Fibroblast of upper back skin (primary cell): ENCODE measurements at places on chromosomes 12 and 14.

DNA sequence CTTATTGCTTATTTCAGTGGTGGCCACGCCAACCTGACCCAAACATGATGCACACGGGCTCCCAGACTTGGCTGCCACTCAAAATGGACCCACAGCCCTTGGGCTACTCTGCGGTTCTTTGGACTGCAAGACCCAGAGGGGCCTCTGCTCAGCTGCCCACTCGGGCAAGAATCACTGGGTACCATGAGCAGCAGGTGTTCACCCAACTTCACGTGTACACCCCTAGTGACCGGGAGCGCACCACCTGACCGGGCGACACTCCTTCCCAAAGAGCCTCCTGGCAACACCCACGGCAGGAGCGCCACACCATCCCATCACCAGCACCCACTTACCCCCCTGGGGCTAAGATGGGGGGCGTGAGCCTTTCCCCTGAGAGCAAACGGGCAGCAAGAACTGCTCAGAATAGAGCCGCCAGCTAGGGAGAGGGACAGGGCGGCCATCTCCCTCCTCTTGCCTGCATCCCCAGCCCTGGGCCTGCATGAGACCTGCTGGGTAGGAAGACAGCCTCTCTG is 32.0 kb downstream of the CCNK start:
- no peak for DNase-seq

GRCh38 chr12:66667906-66668305 is 11.0 kb downstream of the GRIP1 start:
- DNase-seq: peak; percentile 46

DNA sequence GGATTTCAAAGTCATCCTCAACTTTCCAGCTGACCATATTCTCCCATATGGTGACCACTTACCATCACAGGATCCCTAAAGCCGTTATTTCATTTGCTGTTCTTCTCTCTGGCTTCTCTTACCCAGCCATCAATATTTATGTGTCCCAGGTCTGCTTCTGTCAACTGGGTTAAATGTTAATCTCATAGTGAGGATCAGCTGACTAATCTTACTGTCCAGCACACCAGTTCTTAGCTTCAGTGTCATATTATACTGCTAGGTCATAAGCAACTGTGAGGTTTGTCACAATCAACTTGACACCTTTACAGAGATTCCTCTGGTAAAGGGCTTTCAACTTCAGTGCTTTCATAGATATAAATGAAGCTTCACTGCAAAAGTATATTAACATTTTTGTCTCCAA is 294.4 kb downstream of the DIO2 start:
- no peak for DNase-seq

GRCh38 chr12:119325813-119326212 is 8.7 kb upstream of the CCDC60 start:
- DNase-seq: no peak

GRCh38 chr12:97758194-97758501 is 295.5 kb downstream of the RMST start:
- DNase-seq: no peak
